ENCODE measurements at places on chromosomes 4 and X. TPM values are rescaled to one million over a fixed set of nuclear protein-coding genes. Genes with fewer than 3 reads are reported as not detected.

GRCh38 chr4:56828784-56829535, 7.5 kb upstream of the SPINK2 start:
- no peak for DNase-seq

- peak; percentile 28 for DNase-seq
Measured at GRCh38 chr4:17058536-17058915, 160.1 kb upstream of the LDB2 start.

- no peak for DNase-seq
Measured at GRCh38 chr4:41039317-41039716, 175.0 kb downstream of the APBB2 start.

The TAF7L gene
- not detected for total RNA-seq

DNA sequence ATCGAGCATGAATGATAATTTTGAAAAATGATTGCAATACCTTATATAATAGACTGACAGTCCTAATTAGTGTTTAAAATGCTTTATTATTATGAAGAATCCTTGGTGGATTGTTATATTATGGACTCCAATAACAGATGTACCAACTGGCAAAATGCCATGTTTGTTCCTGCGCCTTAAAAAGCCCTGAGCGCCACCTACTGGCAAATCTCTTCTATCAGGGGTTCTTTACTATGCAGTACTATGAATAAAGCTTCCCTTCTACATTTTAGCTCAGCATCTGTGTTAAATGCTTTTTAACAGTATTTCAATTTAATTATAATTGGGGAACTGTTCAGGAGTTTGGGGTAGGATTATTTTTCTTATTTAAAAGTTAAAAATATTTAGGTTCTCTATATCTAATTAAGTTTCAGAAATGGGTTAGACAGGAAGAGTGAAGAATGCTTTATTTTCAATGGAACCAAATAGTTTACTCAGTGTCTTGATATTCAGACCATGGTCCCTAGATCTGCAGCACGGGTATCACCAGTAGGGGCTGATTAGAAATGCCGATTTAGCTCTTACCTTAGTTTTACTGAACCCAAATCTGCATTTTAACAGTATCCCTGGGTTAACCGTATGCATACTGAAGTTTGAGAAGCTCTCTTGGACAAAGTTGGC, 20.0 kb downstream of the CFAP97 start:
- DNase-seq = peak; percentile 89

DNA sequence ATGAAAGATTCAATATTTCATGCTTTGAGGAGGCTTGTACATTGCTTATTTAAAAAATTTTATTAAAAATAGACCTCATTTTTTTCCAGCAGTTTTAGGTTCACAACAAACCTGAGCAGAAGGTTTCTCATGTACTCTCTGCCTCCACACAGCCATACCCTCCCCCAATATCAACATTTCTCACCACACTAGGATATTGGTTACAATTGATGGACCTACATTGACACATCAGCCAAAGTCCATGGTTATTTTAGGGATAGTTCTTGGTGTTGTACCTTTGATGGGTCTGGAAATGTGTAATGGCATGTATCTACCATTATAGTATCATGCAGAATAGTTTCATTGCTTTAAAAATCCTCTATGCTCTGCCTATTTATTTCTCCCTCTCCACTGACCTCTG, 611.0 kb downstream of the KCTD8 start:
- no peak for DNase-seq

The TBC1D19 gene
- total RNA-seq = 7.3 TPM

The CASP3 gene
- 12.0 TPM for total RNA-seq

DNA sequence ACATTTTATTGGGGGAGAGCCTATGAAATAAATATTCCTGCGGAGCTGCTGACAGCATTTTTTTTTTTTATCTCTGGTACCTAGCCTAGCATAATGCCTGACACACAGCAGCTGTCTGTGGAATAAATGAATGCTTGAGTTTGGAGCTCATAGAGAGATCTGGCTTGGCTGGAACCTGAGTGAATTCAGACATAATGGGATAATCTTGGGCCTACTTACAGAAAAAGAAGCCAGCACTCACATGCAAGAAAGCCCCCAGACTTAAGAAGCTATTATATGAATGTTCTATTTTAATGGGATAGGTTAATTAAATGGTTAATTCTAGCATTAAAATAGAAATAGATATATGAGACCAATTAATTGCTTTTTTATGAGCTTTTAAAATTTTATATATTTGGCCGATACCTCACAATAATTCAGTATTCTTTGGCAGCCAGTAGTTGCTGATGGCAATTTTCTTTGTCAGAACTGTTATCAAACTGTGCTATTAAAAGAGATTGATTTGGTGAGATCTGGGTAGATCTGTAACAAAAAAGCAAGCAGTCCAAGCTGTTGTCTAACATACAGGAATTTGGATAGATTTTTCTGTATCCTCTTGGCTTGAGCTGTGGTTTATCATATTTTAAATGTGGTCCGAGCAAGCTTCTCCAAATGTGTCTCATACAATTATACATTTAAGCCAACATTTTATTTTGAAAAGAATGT, 654.2 kb downstream of the PCDH7 start:
- DNase-seq = no peak

The ANXA10 gene
- total RNA-seq = not detected

The ADH1A gene
- 2.2 TPM for total RNA-seq

The LUZP4 gene
- not detected for total RNA-seq

DNA sequence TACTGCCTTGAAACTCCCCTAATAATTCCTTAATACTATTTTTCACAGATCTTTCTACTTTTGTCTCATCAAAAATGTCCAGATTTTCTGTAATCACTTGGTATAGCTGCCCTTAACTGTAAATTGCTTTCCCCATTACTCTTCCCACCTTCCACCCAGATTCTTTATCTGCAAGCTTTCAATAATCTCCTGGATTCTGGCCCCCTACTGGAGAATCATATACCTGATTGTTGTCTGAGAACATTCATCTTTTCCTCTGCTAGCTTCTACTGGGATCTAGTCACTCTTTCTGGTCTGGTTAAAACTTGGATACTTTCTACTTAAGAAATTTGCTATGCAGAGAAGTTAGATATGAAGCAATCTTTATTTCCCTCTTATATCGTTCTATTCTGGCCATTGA, 552.6 kb downstream of the PCDH19 start:
- no peak for DNase-seq

The IRS4 gene
- total RNA-seq = not detected

The PF4V1 gene
- not detected for total RNA-seq

DNA sequence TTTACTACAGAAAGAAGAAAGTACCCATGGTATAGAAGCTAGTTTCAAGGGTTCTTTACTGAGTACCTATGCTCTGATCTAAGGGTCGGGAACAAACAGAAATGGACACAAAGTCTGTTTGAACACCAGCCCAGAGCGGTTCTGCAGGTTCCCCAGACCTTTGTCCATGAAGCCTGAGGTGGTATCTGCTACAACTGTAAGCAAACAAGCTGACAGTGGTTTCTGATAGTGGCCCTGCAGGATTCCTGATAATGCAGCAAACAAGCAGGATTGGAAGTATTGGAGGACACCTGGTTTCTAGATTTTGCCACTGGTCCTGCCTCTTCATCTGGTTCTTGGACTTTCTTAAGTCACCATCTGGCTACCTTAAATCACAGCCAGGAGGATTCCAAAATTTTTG, 23.7 kb downstream of the SMPX start:
- no peak for DNase-seq

GRCh38 chrX:131633285-131633917, 89.5 kb downstream of the OR13H1 start:
- peak; percentile 41 for DNase-seq

- DNase-seq = no peak
Measured at GRCh38 chr4:182536221-182536811, 293.1 kb downstream of the TENM3 start.

DNA sequence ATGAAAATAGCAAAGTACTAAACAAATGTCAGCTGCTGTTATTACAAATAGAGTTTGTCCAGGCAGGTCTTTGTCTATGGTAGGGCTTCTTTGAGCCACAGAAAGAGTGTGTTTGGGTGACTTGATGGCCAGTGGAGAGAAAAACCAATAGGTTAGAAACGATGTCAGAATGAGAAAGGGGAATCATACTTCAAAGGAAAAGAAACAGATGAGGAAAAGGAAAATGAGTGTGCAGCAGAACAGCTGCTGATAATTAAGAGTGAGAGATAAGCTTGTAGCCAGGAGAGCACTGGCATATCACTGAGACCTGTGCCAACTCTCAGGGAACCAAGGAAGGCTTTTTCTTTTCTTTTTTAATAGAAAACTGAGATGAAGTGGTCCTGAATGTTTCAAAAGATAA, 257.2 kb downstream of the ARHGAP24 start:
- no peak for DNase-seq

DNA sequence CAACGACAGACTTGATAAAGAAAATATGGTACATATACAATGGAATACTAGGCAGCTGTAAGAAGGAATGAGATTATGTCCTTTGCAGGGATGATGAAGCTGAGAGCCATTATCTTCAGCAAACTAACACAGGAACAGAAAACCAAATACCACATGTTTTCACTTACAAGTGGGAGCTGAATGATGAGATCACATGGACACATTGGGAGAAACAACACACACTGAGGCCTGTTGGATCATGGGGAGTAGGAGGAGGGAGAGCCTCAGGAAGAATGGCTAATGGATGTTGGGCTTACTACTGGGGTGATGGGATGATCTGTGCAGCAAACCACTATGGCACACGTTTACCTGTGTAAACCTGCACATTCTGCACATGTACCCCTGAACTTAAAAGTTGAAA, 209.7 kb downstream of the SPRY1 start:
- no peak for DNase-seq

GRCh38 chr4:102217345-102217744, 127.9 kb downstream of the SLC39A8 start:
- no peak for DNase-seq

- peak; percentile 19 for DNase-seq
Measured at GRCh38 chr4:3302786-3303564, 10.2 kb downstream of the RGS12 start.

The JAKMIP1 gene
- total RNA-seq = 0.21 TPM

DNA sequence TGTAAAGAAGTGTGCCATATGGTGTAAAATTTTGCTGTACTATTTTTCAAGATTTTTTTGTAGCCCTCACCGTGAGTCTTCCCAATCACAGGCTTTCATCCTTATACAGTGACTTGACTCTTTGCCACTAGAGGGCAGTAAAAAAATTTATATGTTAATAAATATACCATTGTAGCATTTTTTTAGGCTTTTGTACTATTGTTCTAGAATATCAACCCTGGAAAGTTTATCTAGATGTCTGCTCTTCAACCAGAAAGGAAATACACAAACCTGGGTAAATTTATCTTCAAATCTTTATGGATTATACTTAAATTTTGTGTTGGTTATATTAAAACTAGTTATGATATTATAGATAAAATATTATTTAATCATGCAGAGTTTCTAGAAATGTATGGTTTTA, 235.3 kb downstream of the TENM3 start:
- no peak for DNase-seq

DNA sequence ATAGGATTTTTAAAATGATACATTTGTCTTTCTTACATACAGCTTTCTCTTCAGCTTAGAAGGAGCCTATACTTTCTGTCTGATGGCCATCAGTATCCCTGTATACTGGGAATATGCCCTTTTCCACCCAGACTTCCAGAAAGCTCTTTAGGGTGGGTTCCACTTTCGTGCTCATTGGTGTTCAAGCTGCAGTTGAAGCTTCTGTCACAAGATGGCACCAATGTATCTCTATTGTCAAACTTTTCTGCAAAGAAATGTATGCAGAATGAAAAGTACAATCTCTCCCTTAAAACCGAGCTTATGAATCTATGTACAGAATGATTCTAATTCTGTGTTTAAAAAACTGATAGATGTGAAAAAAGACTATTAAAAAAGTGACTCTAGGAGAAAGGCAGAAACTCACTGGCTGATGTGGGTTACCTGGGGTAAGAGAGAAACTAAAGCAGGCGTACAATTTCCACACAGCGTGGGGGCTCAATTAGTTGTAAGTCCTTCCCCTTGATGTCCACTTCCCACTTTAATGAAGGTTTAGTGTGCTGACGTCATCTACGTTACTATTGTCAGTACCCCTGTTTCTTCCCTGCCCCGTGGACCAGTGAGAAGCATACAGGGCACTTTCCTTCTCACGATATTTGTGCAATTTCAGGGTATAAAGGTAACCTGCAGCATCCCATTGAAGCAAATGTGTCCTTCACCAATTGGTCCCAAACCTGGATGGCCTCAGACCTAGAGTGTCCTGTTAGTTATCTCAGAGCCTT, 57.3 kb upstream of the TCEAL2 start:
- DNase-seq = no peak

DNA sequence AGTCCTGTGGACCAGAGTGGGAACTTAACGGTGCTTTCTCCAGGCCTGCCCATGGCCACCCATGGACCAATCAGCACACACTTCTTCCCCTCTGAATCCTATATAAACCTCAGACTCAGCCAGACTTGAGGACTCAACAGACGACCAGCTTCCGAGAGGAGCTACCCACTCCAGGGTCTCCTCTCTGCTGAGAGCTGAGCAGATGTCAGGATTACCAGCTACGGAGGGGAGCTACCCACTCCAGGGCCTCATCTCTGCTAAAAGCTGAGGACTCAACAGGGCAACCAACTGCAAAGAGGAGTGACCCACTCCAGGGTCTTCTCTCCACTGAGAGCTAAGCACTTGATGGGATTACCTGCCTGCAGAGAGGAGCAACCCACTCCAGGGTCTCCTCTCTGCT, 80.0 kb upstream of the DDX60 start:
- no peak for DNase-seq

GRCh38 chr4:85725721-85726170, 250.8 kb downstream of the ARHGAP24 start:
- DNase-seq = peak; percentile 69

DNA sequence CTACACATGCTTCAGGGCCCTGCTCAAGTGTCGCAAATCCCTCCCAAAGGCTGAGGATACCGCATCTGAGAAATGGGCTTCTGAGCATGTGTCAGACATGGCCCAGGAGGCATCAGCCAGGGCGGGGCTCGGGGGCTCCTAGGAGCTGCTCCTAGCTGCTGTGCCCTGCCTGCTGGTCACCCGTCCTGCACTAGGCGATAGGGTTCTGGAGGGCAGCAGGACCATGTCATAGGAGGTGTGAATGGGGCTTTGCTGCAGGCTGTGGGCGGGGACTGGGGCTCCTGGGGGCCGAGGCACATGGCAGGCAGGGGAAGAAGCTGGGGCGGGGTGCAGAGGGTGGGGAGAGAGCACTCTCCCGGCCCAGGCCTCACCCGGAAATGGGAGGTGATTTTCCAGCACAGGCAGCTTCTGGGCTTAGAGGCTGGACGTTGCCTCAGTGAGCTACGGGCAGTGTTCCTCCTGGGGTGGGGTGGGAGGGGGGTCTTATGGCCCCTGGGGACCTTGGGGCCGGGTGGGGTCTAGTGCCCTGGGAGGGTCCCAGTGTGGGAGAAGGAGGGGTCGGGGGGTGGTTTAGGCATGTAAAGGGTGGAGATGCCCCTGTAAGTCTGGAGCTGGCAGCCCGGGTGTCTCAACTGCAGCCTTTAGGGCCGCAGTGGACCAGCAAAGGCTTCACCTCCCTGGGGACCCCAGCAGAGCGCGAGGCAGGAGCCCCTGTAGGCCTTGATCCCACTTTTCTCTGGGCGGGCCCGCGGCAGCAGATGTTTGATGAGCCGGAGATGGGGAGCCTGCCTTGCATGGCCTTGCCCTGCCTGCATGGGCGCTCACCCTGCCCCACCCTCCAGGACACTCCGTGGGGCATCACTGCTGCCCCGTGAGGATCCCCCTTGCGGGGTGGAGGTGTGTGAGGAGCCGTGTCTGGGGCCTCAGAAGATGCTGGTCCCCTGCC, 98.6 kb upstream of the LRPAP1 start:
- no peak for DNase-seq

The FAM156B gene
- total RNA-seq = 12.1 TPM

Data from left cardiac atrium (tissue), 4 donors.